ENCODE measurements at places on chromosomes 12 and 14.

DNA sequence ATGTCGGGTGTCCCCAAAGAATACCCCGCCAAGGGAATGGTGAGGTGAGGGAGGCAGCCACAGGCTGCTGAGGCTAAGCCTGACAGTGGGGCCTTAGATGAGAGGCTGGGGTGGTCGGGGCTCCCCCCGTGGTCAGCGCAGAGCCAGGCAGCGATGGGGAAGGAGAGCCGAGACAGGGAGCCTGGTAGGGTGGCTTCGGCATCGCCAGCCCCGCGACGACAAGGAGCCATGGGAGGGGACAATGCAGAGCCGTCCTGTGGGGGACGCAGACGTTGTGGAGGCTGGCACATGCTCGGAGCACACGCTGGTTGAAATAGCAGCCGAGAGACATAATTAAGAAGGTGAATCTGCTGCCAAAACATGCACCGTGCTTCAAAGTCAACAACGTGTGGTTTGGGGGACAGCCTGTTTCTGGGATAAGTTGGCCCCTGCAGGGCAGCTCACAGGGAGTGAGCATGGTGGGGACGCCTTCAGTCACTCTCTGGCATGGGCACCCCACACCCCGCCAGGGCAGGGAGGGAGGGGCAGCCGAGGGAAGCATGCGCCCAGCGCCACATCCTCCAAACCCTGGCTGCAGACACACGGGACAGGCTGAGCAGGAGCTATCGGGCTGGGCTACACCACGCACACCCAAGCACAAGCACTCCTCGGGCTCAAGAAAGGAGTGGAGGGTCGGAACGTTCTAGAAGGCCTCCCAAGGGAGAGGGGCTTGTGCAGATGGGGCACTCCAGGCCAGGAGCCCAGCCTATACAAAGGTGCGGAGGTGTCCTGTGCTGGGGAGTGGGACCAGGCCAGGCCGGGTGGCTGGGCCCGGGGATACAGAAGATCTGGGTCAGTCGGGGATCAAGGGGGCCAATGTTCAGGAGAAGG is 66.6 kb upstream of the C14orf180 start:
- DNase-seq = no peak

GRCh38 chr12:115752156-115752555 is 525.3 kb downstream of the MED13L start:
- no peak for DNase-seq

DNA sequence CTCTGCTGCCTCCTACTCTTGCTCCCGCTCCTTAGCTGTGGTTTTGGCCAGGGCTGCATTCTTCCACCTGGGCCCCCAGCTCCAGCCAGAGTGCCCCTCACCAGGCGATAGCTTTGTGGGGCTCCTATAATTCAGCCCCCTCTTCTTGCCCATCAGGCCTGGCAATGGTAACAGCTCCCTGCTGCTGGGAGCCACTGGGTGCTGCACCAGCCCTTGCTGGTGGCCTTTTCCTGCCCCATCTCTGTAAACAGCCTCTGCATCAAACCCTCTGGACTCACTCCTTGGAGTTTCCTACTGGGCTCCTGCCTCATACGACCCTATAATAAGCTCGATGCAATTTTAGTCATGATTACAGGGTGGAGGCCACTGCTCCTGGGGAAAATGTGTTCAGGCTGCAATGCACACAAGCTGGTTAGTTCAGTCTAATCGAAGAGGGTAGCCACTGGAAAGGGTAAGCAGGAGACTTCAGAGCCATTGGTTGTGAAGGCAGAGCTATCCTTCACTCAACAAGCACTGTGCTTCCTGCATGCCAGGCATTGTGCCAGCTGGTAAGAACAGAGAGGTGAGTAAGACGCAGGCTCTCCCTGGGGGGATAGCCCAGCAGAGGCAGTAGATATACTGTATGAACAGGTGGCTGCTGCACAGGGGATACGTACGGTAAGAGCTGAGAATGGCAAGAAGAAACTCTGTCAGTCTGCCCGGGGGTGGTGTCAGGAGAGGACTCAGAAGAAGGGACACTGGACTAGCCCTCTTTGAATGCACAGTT is 24.7 kb downstream of the CLMN start:
- peak; percentile 23 for DNase-seq

DNA sequence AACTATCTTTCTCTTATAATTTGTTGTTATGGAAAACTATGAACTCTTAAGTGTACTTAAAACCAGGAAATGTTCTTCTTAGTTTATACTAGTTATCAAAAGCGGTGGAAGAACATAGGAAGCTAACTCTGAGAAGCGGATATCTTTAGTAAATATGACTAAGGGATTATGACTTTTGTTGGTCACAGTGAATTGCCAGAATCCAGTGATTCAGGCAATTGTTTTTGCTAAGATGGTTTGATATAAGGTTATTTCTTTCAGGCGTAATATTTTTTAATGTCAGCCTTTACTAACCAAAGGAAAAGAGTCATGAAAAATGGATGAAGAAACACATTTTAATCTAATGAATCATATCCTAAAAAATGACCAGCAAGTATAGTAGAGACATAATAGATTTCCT is 473.5 kb downstream of the FOXG1 start:
- no peak for DNase-seq

DNA sequence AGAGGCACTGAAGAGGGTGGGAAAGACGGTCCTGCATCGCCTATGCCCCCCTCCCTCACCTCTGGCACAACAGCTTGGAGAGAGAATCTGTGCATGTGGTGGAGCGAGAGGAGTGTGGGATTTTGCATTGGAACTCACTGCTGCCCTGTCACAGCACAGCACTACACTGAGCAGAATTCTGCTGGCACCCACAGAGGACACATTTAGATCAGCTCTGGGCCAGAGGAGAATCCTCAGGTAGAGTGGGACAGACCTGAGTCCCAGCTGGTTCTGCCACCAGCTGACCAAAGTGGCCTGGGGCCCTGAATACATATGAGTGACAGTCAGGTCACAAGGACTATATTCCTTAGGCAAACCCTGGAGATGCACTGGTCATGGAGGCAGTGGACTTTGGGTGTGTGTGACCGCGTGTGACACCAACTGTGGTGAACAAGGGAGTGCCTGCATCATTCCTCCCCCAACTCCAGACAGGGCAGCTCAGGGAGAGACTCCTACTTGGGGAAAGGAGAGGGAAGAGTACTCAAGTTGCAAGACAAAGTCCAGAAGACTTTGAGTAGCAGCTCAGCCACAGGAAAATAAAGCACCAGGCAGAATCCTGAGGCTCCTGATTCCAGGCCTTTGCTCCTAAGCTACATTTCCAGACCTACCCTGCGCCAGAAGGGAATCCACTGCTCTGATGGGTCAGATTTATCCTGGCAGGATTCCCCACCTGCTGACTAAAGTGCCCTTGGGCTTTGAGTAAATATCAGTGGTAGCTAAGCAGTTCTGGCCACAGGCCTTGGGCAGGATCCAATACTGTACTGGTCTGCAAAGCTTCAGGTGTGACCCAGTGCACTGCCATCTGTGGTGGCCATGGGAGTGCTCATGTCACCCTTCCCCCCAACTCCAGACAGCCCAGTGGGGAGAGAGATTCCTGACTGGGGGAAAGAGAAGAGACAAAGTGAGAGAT is 10.6 kb upstream of the ACOT1 start:
- no peak for DNase-seq

DNA sequence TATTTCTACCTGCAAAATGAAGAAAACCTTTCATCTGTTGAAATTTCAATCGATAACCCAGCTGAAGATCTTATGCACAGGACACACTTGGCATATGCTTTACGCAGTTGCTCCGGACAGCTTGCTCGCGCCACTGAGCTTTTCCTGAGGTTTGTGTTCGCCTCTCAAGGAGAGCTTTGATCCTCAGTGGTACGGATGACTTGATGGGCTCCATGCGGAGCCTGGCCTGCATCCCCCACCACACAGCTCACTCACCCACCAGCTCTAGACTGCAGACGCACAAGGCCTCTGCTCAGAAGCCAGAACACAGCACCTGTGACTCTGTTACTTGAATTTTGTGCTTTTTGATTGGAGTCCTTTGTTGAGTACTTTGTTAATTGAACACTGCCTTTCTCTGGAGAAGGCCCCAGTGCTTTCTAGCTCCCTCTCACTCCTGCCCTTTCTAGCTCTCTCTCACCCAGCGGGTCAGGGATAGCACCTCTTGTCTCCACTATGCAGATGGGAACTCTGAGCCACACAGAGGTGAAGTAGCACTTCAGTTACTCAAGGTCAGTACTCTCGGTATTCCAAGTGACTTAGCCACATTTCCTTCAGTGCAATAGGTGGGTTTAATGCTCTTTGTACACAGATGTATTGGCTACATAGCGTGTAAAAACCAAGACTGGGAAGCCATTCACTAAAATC is 52.1 kb downstream of the TBC1D30 start:
- no peak for DNase-seq

GRCh38 chr12:7374423-7375144 is 69.4 kb downstream of the CD163L1 start:
- DNase-seq = peak; percentile 40
